Fibroblast of gingiva (primary cell): ENCODE measurements at places on chromosomes 4 and X.
A peak's percentile ranks its signal among the peaks of the same experiment; 100 is the strongest.

DNA sequence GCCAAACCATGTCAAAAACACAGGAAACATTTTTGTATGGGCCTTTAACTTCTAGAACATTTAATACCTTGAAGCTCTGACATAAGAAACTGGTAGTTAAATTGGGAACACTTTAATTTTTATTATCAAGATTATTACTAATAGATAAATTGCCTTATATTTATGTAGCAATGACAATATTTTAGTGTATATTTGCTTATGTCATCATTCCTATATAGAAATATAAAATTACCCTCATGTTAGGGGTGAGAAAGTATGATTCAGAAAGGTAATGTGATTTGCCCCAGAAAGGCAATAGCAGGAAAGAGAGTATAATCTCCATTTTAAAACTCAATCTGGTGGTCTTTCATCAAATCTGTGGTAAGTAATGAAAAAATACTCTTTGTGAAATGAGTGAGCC, 147.4 kb downstream of the IL15 start:
- no peak for DNase-seq

DNA sequence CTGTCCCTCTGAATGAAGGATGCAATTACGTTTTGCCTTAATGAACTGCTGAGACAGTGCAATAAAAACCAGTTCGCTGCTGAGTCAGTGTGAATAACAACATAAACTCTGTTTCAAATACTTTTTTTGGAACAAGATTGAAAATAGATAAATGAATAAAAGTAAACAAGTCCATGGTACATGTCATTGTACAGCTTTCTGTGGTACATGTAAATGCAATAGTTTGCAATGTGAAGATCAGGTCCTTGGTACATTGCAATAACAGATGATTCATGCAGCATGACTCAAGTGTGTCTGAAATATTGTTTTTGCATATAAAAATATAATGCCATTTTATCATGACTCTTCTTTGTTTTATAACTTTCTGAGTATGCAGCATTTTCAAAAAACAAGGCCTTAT, 193.4 kb upstream of the PACRGL start:
- DNase-seq: peak; percentile 80

GRCh38 chr4:80113615-80114014, 40.6 kb upstream of the ANTXR2 start:
- DNase-seq: no peak

DNA sequence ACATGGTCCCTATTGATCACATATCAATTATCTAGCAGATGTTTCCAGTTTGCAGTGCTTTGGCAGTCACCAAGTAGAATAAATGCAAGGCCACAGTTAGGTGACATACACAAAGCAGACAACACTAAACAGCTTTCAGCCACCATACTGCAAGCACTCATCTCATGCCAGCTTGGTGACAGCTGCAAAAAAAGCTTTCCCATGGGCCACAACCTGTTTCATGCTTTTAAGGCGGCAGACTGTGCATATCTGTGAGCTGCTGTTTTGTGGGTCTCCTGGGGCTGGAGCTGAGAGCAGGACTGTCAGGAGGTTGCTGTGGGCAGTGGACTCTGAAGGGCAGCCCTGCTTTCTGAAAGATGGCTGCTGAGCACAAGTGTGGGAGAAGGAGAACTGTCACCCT, 82.6 kb downstream of the FHDC1 start:
- DNase-seq: no peak

DNA sequence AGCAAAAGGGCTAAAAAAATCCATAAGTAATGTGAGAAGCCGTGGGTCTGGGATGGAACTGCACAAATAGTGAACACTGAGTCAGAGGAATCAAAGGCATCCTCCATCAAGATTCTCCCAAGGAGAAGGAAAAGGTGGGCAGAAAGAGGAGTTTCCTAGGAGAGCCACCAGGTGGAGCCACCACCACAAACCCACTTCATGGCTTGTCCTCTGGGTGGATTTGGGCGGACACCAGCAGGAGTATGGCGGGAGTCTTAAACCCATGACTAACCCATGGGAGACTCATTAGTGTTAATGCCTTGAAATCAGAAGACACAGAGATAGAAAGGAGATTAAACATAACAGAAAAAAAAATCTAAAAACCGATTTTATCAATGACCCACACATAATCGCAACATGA, 147.7 kb downstream of the SH3KBP1 start:
- DNase-seq: peak; percentile 46
